COR-L47 (cell line): ENCODE measurements at places on chromosomes 12 and 14.
A peak's percentile ranks its signal among the peaks of the same experiment; 100 is the strongest.

- DNase-seq, result peak; percentile 24
Observed at GRCh38 chr14:74973003-74973653, 17.7 kb upstream of the PGF start.

DNA sequence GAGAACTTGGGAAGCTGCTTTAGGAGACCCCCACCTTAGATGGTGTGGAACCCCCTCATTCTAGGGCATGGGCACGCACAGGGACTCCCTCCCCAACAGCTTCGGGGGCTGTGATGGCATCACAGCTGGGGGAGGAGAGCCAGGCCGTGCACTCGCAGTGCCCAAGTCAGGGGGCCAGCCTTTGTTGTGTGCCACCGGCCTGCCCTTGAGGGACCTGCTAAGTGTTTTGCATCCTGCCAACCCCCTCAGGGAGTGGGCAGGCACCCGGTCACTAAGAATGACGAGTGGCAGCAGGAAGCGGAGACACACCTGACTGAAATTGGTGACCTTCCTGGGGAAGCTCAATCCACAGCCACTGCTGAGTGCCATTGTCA is 334.9 kb upstream of the SFSWAP start:
- no peak for DNase-seq

- DNase-seq, result no peak
Observed at GRCh38 chr14:76331328-76332011, 44.5 kb upstream of the ESRRB start.

DNA sequence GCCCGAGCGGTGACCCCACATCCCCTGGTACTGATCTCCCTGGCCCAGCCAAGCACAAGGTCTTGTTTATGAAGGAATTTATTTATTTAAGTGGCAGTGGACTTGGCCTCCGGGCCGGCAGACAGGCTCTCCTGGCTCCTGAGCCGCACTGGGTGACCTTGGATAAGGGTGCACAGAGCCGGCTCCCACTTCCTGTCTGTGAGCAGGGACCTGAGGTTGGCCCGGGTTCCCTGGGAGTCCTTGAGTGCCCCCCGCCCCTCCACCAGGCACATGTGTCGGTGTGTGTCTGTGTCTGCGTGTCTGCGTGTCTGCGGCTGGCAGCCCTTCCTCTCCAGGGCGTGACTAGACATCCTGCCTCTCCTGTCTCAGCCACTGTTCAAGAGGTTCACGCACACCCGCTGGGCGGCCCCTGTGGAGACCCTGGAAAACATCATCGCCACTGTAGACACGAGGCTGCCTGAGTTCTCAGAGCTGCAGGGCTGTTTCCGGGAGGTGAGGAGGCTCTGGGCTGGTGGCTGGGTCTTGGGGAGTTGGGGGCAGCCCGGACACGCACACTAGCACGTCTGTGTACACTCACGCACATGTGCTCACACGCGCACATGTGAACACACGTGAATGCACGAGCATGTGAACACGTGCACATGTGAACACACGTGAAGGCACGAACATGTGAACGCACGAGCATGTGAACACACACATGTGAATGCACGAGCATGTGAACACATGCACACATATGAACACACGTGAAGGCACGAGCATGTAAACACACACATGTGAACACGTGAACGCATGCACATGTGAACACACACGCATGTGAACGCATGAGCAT is 9.3 kb downstream of the TNFAIP2 start:
- no peak for DNase-seq

DNA sequence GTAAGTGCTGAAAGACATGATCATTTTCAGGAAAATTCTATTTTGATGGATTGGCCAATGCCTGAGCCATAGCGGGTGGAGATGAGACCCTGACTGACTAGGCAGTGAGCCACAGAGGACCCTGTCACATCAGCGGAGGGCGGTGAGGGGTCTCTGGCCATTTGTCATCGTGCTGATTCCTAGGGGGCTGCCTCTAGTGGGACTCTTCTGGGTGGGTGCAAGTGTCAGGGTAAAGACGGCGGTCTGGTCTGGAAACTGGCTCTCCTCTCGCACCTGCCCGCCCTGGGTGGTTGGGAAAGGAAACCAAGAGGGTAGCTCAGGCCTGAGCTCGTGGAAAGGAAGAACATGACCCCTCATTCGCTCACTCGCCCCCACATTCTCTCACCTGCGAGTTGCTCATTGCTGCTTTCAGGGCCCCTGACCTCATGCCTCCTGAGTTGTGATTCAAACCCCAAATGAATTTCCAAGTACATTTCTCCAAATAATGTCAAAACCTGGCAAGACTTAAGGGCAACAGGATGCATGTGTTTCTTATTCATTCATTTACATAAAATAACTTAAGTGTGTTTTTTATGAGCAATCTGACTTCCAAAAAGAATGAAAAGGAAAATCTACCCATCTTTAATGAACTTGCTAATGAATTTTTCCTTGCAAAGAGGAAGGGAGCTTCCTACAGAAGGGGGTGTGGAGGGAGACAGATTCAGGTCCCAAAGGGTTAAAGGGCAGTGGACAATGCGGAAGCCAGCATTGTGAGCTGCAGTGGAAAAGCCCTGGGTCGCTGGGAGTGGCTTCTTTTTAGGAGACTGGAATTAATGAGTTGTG is 12.8 kb downstream of the MEG3 start:
- DNase-seq, result no peak

- DNase-seq, result no peak
Observed at GRCh38 chr14:60085085-60085484, 6.6 kb upstream of the PCNX4 start.

DNA sequence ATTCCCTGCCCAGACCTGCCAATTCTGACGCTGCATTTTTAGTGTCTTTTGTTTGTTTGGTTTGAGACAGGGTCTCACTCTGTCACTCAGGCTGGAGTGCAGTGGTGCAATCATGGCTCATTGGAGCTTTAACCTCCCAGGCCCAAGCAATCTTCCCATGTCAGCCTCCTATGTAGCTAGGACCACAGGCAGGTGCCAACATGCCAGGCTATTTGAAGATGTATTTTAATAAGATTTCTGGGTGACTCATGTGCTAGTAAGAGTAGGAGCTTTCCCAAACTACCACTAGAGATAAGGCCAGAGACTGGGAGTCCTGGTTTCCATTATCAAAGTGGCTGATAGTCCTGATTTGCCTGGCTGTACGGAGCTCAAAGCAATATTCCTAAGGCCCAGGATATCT is 693.3 kb downstream of the MED13L start:
- DNase-seq, result no peak

GRCh38 chr14:80146941-80147340 is 64.4 kb downstream of the DIO2 start:
- no peak for DNase-seq

DNA sequence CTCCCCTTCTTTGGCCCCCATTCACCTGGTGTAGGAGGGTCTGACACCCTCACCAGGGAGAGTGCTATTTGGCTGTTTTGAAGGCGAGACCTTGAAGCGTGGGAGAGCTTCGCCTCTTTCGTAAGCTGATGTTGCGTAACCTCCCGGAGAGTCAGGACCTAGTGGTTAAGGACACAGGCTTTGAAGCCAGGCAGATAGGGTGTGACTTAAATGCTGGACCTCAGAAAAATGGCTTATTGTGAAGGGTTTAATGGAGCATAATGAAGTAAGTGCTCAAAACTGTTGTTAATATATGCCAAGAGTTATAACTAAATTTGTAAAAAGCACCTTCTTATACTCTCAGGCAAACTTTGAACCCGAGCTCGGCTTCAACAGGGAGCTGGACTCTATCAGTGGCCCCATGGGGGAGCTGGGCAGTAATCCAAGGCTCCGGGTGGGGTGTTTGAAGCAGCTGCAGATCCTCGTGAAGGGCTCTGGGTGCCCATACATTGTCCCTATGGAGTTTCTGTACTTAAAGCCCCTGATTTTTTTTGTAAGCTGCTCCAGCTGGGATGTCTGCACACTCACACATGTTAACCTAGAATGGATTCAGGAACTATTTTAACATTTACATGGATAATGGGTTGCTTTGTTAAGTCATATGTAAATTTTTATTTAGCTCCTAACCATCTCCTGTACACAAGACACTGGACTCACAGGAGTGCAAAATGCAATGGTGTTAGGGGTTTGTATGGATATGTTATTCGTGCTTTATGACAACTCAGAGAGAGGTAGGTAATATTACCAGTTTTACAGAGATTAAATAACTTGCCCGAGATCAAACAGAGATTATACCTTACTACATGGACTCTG is 26.0 kb downstream of the PPFIBP1 start:
- DNase-seq, result peak; percentile 25

DNA sequence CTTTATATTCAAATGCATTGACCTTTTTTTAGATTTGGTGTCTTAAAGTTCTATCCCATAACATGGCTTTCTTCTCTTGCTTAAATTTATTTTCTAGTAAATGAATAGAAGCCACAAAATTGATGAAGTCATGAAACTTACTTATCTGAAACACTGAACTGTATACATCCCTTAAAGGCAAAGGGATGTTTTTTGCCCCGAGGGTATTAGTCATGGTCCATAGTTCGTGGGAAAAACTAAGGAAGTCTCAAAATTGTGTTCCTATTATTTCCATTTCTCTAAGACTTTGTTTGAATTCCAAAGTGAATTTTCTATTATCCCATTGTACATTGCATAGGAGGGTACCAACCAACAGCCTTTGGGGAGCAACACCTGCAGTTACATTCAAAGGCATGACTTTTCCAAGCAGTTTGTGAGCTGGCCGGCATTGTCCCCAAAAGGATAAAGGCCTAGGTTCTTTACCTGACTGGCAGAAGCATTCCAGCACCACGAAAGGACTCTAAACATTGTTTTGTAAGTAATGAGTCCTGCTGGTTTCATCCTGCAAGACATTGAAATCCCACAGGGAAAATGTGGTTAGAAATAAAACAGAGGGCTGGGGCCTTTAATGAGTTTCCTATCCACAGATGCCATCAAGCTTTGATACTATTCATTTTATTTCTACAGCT is 473.5 kb downstream of the PRKD1 start:
- no peak for DNase-seq

DNA sequence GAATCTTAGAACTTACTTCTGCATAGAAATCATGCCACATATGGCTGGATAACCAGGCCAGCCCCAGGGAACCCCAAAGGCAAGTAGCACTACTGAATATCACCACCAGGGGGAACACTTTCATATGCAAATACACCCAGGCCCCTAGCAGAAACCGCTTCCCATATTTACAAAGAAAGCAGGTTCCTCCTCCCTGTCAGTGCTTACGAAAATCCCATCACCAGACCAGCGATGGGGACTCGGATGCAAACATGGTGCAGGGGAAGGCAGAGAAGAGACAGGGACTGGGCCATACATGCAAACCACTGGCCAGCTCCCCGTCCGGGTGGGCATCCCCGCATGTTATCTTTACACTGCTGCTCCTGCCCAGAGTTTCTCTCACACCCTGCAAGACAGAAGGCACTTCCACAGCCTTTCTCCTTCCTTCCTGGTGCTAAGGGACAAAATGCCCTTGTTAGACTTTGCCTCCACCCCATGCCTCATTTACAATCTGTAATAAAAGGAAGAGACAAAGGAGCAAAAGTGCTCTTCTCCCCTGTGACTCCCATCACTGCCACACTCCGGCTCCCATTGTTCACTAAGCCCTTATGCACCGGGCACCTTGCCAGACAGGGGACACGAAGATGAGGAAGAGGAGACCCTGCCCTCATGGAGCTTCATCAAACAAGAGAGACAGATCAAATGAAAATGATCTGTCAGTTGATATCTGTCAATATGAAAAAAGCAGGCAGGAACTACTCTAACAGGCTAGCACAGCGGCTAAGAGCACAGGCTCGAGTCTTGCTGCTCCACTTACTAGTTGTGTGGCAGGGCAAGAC is 62.3 kb downstream of the PTPN21 start:
- DNase-seq, result peak; percentile 81

- DNase-seq, result no peak
Observed at GRCh38 chr14:91315844-91316267, 71.4 kb upstream of the GPR68 start.

- no peak for DNase-seq
Observed at GRCh38 chr12:100463661-100464060, 10.0 kb upstream of the NR1H4 start.

DNA sequence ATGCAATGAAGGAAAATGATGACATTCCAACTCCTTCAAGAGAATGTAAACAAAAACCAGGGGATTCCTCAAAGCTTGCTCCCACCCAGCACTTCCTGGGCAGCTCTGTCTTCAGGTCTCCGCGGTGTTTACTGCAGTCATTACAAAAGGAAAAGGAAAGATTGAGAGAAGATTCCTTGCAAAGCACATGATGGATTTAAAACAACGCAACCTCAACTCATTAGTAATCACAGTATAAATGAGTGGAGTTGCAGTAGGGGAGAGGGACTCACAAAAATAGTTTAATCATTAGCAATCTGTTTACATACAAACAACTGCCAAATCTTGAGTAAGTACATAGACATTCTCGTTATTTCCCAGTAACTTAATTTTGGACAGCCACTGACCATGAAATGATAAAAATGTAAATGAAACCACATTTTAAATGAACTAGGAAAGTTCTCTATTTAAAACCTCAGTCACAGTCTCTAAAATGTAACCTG is 49.7 kb upstream of the OVCH1 start:
- no peak for DNase-seq

- DNase-seq, result no peak
Observed at GRCh38 chr14:97944380-97944779, 1147.2 kb downstream of the VRK1 start.

GRCh38 chr12:67355428-67356379 is 86.5 kb downstream of the CAND1 start:
- DNase-seq, result peak; percentile 66

DNA sequence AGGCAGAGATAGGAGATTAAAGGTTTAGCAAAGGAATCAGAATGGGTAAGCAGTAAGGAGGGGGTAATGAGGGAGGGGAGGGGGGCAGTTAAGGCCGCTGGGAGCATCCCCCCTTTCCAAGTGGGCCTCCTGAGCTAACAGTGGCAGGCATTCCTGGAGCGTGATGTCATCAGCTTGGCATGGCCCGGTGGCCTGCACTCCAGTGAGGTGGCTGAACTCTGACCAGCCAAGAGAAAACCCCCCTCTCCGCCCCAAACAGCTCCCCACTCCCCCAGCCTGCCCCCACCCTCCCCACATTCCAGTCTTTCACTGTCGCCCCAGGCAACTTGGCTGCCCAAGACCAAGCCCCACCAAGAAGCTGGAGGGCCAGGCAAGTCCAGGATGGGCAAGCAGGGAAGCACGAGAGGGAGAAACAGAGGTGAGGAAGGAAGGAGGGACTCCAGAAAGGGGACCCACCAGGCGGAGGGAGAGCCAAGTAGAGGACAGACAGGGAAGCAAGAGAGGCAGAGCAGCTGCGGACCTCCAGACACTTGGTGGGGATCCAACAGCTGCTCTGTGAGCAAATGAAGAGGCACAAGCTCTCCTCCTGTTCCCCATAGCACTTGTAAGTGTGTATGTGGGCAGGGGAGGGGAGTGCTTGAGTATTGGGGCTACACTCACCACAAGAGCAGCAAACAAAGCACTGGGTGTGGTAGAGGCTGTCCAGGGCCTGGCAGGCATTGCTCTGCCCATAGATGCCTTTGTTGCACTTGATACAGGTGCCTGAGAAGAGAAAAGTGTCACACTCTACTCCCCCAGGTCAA is 4.5 kb downstream of the AJUBA start:
- no peak for DNase-seq

- DNase-seq, result peak; percentile 2
Observed at GRCh38 chr12:991350-992333, 619 bp downstream of the ERC1 start.

DNA sequence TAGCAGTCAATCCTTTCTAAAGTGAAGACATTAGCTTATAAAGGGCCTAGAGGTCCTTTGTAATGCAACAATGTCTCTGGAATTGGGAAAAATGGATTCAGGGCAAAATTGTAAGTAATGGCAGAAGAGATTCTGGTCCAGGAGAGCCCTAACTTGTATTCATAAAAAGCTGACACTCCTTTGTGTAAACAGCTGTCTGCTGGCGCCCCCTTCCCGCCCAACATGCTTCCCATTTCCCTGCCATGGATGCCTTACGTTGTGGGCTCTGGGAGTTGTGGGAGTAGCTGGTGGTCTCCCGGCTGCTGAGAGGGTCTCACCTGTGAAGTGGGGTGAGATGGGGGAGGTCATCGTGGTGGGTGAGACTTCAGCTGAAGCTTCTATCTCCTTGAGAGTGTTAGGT is 2.3 kb downstream of the ACRBP start:
- peak; percentile 4 for DNase-seq
